ENCODE measurements at places on chromosomes 4 and X.

GRCh38 chrX:110218591-110218990 is 99.3 kb downstream of the AMMECR1 start:
- DNase-seq, result no peak

GRCh38 chrX:154828016-154828408 is 6.5 kb downstream of the SMIM9 start:
- no peak for DNase-seq

DNA sequence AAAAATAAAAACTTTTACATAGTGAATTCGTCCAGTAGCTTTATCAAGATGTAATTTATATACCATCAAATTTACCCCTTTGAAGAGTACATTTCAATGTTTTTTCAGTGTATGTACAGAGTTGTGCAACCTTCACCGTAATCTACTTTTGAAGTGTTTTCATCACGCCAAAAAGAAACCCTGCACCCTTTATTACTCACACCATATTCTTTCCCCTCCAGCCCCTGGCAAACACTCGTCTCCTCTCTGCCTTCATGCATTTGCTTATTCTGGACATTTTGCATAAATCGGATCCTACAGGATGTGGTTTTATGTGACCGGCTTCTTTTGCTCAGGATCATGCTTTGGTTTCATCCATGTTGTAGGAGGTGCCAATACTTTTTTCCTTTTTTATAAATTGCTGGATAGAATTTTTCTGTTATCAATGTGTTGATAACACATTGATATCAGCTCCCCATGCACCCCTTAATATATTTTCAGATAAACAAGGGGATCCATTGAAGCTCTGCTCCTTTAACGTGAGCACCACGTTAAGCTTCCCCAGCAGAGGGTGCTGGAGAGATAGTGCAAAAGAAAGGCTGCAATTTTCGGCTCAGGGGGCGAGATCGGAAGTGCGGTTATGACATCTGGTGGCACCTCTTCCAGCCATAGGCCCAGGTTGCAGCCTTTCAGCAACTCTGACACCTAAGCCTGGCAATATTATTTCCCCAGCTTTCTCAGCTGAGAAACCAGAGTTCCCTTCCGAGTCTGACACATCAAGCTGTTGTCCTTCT is 100.1 kb upstream of the VCX3B start:
- DNase-seq, result no peak

- DNase-seq, result peak; percentile 40
Observed at GRCh38 chr4:56803471-56803870, 18.0 kb downstream of the SPINK2 start.

DNA sequence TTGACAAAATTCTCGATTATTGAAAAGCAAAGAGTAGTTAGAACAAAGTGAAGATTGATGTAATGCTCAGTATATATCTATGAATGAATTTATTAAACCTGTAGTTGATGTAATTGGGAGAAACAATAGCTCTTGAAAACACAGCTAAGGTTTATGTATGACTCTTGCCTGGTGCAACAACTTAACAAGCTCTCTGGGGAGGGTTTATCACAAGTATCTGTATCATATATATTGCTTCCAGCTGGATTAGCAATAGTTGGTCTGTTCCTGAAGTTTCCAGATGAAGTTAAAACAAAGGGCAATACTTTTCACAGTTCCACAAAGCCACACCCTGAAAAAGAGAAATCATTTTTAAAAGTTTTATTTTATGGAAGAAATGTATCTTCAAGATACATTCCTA is 91.4 kb downstream of the ARSJ start:
- DNase-seq, result no peak

- no peak for DNase-seq
Observed at GRCh38 chr4:154344686-154345085, 146.9 kb downstream of the DCHS2 start.

- DNase-seq, result no peak
Observed at GRCh38 chr4:31998807-31999206, 1278.6 kb downstream of the PCDH7 start.

DNA sequence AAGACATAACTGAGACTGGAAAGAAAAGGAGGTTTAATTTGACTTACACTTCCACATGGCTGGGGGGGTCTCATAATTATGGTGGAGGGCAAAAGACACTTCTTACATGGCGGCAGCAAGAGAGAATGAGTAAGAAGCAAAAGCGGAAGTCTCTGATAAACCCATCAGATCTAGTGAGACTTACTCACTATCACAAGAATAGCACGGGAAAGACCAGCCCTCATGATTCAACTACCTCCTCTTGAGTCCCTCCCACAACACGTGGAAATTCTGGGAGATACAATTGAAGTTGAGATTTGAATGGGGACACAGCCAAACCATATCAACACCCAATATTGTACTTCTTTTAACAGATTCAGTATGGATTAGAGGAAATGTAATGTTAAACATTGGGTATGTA is 646.6 kb downstream of the ANKRD50 start:
- no peak for DNase-seq

DNA sequence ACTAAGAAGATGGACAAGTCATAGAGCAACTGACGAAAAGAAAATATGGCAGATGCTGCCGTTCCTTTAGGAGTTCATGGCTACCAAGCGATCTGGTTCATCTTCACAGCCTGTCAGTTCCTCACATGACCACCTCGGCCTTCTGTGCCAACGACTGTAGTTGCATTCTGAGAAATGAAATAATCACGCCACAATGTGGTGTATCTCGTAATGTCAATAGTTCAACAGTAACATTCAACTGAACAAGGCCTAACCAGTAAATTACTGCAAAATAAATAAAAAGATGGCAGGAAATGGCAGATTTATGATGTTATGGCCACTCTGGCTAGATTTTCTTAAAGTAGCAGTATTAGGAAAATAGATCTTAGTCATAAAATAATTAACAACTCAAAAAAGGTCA is 4.4 kb downstream of the GPRIN3 start:
- no peak for DNase-seq

DNA sequence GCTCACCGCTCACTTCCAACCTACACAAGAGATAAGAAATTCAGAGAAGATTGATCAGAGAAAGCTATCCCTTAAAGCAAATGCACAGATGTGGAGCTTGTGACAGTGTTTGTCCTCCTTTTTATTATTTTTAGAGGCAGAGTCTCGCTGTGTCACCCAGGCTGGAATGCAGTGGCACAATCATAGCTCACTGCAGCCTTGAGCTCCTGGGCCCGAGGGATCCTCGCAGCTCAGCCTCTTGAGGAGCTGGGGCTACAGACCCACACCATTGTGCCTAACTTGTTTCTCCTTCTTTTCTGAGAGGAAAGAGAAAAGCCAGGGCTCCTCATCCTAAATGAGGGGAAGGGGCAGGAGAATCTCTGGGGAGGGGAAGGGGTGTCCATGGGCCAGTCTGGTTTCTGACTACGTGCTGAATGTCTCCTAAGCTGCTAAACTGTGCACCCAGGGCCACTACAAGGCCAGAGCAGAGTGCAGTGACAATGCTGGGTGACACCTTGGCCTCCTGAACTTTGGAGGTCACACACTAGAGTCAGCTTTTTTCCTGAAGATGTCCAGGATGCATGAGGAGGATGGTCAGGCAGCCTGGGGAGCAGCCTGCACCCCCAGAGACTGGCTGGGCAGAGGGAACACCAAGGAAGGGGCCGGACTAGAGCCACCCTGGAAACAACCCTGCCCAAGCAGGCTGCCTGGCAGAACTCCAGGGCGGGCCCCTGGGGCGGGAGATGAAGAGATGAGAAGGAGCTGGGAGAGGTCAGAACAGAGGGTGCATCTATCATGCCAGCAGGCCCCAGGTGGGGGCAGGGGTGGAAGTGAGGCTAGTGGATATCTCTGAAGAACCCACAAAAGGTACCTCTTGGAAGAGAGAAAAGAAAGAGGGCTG is 55.5 kb upstream of the PROM1 start:
- DNase-seq, result no peak

DNA sequence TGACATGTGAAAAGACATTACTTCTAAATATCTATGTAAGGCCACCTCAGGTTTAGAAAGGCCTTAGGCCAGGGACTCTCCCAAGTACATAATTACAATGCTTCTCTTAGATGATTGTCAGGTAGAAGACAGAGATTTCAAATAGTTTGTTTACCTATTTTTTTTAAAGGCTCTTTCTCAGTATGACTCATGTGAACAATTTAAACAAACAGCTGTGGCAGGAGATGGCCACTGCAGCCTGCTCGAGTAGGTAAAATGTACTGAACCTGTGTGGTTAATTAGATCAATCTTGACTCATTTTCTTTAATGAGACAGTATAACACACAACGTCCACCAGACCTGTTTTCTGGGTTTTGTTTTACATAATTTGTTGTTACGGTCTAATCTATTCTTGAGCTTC is 50.2 kb downstream of the LEF1 start:
- peak; percentile 5 for DNase-seq

- no peak for DNase-seq
Observed at GRCh38 chr4:73593631-73594241, 26.5 kb downstream of the RASSF6 start.

GRCh38 chr4:24570172-24570571 is 14.2 kb downstream of the DHX15 start:
- DNase-seq, result no peak

GRCh38 chr4:2487632-2488031 is 18.7 kb downstream of the RNF4 start:
- no peak for DNase-seq

- DNase-seq, result no peak
Observed at GRCh38 chrX:83658731-83659130, 150.6 kb downstream of the POU3F4 start.

- DNase-seq, result peak; percentile 2
Observed at GRCh38 chrX:51420610-51421009, 75.8 kb downstream of the NUDT11 start.

DNA sequence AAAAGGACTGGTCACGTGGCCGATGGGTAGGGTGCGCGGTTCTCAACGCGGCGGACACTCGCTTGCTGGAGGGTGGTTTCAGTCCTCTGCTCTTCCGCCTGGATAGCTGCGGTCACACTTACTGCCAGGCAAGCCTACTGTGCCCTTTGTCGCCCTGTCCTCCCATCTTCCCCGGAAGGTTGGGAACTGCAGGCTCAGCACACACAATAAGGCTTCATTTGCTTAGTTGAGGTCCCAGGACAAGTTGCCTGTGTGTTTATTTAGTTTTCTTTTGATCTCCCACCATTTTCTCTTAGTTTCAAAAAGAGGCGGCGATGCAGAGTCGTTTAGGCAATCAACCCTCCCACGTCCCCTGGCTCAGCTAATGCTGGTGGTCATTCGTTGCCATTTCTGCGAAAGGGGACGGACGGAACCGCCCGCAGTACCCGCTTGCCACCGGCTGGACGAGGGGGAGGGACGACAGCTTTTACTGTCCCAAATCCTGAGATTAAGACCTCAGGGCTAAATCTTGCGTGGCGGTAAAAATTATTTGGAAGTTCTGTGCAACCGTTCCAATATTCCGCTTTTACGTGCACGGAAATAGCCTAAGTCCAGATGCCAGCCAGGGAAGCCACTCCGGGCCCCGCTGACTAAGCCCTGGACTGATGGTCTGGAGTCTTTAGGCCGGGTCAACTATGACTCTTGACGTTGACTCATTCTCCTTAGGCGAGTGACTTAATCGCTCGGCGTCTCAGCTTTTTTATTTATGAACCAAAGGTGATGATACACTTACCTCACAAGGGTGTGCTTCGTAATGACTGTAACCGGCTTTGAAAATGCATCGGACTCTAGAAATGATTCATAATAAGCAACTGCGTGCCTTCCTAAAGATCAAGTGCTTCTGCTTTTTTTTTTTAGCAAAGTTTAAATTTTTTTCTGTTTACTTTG is 671 bp upstream of the EIF4E start:
- DNase-seq, result no peak

GRCh38 chrX:45806410-45807121 is 605.9 kb upstream of the DIPK2B start:
- DNase-seq, result no peak

DNA sequence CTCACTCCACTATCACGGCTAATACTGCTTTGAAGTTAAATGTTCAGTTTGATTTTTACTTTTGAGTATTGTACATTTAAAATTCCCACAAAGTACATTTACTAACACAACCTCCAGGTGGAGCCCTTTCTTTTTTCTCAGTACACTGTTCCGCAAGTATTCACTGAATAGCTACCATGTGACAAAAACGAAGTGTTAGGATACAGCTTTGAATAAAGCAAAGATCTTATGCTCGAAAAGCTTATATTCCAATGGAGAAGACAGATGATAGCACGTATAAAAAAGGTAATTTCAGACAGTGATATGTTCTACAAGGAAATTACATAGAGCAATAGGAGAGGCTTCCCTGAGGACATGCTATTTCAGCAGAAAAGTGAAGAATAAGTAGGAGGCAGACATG is 60.7 kb upstream of the ABCG2 start:
- DNase-seq, result peak; percentile 36

Measured in DMS79 treated with DMSO at 0.1 percent for 48 hours (cell line).